ENCODE measurements at places on chromosomes 5 and 9.

DNA sequence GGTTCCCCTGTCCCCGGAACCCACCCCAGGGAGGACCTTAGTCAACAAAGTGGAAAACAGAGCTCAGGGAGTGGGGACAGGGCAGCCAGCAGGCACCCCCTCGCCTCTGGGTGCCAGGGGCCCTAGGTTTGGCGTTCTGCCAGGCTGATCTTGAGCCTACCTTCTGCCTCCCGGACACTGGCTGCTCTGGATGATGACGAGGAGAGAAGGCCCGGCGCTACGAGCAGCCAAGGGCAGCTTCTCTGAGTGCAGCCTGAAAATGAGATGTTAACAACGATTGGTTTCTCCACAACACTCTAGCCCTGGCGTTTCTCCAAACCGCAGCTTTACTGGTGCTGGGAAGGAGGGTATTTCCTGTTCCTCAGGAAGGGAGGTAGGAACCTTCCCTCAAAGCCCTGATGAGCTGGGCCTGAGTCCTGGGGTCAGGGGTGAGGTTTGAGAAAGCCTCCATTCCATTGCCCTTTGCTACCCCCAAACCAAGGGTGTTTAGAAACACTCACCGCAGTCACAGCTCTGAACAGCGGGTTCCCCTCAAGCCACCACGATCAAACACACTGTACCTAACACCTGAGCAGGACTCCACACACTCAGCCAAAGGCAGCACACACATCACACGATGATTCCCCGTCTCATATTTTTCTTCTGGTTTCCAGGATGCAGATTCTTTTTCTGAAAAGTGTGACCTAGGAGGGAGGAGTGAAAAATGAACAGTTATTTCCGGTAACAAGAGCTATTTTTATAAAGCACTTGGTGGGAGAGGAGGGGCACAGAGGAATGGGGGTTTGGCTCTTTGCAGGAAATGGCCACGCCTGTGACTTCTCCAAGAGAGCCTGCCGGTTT, at the start of gene STING1:
Gene STING1, minus strand, starts transcription at position 709 of the 840 bp plus-strand sequence. CDS start 1,054 bp downstream, outside the sequence.
- DNase-seq, result peak; percentile 76

GRCh38 chr5:54883374-54884194, 101.8 kb downstream of the ESM1 start:
- DNase-seq, result no peak

- DNase-seq, result no peak
Measured at GRCh38 chr9:124767821-124768220, 3.3 kb downstream of the NR6A1 start.

GRCh38 chr5:179495906-179496455, 54.4 kb upstream of the RUFY1 start:
- no peak for DNase-seq

GRCh38 chr9:33306037-33306436, 15.7 kb downstream of the NFX1 start:
- no peak for DNase-seq

GRCh38 chr5:110917161-110917875, 154.2 kb upstream of the TSLP start:
- DNase-seq, result no peak

- DNase-seq, result no peak
Measured at GRCh38 chr5:154756009-154756867, 1.1 kb downstream of the LARP1 start.

DNA sequence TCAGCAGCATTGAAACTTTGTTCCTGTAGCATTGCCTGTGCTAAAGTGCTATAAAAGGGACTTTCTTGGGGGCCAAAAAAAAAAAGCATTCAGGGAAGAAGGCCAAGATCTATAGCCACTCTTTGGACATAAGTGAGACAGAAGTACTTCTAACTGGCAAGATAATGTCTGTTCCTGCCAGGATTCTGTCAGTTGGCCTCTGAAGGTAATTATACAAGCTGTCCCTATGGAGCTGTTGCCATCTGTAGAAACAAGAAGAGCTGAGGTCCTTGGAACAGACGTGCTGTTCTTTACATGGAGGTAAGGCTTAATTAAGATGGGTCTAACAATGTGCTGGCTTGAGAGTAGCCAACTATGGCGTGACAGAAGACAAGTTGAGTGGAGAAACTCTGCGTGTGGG, 9.7 kb downstream of the KIF20A start:
- DNase-seq, result no peak

GRCh38 chr9:89313842-89314241, 2.8 kb downstream of the CKS2 start:
- no peak for DNase-seq

DNA sequence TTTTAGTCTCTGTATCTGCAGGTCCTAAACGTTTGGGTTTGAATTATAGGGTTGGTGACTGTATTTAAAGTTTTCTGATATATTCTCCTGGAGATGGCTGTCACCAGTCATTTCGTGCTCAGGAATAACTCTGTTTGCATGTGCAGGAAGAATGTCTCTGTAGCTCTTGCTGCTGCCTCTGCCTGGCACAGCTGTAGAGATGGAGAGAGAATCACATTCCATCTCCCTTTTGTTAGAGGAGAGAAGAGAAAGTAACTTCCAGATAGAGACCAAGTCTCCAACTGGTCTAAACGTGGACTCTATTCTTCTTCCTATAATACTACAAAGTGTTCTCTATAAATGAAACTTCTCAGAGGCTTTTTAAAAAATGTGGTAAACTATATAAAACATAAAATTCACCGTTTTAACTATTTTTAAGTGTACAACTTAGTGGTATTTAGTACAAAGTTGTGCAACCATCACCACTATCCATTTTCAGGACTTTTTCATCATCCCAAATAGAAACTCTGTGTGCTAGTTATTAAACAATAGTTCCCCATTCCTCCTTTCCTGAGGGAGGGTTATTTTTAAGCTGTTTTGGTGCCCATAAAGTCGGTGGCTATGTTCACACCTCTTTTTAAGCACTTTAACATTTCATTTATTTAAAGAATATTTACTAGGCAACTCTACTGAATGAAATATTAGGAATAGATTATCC, 20.7 kb upstream of the STARD4 start:
- no peak for DNase-seq

DNA sequence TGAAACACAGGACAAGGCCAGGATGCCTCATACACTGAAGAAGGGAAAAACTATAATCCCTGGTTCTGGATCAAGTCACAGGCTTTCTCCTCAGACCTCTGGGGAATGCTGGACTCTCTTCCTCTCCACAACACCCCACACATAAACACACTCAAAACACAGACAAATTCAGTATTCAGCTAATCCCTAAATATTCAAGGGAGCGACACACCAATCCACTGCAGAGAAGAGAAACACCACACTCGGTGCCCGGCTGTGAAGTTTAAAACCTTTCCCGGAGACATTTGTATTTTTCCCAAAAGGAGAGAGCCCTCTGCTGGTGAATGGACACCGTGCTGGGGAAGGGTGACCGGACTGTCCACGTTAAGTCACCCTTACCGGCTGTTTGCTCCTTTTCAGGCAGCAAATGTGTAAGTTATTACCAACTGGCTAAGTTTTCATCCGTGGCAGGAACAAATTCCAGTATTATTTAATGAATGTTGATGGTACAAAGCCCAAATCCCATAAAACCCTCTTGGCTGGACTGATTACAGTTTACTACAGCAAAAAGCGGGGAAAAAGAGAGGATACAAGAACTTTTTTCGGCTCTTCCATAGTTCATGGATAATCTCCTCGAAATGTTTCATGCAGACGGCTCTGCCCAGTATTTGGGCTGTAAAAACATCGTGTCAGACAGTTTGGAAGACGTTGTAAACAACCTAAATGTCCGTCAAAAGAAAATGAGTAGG, 130.9 kb upstream of the SLC30A5 start:
- peak; percentile 28 for DNase-seq

GRCh38 chr5:138489683-138490061, 24.4 kb downstream of the EGR1 start:
- DNase-seq, result no peak

GRCh38 chr9:87888501-87888900, 5.8 kb downstream of the SPATA31E1 start:
- DNase-seq, result no peak

GRCh38 chr5:55062039-55062779, 38.2 kb downstream of the GZMK start:
- no peak for DNase-seq
